ENCODE measurements at places on chromosomes 1 and 21.

- no peak for DNase-seq
Measured at GRCh38 chr1:59151387-59151761, 145.5 kb upstream of the FGGY start.

DNA sequence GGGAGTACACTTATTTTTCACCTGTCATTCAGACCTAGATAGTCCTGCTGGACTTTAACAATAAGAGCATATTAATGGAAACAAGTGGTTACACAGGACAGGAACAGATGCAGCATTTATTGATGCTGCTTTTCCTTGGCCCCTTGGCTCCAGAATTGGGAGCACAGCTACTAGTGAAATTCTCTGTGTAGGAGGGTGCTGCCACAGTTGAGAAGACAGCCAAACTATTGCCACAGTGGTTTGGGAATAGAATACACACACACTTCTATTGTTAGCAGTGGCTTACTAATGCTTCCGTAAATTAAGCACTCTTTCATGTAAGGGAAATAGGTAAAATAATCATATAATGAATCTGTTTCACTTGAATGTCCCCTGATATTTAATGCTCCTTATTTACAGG, 105.3 kb upstream of the TENT5C start:
- DNase-seq = no peak

DNA sequence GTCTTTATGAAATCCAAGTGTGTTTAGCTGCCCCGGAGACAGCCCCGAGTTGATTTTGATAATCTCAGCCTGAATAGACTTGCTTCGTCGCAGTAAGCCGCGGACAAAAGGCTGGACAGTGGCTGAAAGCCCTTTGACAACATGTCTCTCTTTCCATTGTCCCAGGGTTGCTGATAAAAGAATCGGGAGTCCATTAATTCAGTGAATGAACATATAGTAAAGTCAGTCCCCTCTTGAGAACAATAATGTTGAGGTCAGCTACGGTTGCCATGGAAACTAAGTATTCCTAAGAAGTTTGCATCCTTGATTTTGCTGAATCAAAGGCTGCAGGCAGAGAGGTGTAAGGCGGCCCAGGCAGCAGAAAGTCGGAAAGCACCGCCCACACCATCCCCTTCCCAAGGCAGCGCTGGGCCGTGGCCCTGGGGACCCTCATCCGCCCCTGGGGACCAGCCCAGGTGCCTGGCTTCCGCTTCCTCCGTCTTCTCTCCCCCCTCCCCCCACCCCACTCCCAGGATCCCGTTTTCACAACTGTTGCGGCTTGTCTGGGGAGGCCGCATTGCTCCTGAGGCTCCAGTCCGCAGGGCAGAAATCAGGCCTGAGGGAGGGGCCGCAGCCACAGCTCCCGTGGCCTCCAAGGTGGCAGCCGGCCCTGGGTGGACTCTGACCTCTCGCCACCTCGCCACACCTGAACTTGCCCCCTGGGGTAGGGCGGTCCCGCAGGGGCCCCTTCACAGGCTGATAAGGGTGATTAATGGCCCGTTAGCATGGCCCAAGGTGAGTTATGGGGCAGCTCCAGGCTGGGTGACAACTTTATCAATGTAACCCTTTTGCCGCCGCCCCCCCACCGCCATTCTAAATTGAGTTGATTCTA, 180.9 kb downstream of the PRDM16 start:
- DNase-seq = no peak

DNA sequence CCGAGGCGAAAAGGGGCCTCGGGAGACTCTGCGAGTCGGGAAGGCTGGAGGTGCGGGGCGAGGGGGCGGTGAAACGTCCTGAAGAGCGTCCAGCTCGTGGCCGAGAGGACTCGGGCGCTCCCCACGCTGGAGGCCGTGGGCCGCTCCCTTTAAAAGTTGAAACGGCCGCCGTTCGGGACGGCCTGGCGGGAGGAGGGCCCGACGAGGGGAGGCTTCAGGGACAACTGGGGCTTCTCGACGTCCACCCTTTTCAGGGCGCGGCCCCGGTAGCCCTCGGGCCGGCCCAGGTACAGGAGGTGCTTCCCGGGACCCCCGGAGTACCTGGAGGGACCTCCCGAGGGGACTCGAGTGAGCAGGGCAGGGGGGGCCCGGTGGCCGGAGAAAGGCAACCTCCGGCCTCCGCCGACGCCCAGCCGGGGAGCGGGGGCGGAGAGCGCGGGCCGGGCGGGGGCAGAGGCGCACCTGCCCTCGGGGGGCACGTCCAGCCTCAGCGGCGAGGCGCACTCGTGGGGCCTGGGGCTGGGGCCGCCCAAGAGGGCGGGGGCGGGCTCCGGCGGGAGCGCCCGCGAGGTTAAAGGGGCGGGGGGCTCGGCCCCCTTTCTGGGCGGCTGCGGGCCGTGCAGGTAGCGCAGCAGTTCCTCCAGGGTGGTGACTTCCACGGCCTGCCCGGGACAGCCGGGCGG, 14.0 kb downstream of the SEMA6C start:
- no peak for DNase-seq

GRCh38 chr1:27374362-27375086, at the start of gene FCN3:
Gene FCN3, minus strand, starts transcription at chr1:27374824. Its CDS starts 6 bp downstream, at chr1:27374818.
- no peak for DNase-seq

GRCh38 chr1:1763657-1764621, 14.3 kb downstream of the NADK start:
- DNase-seq = no peak

GRCh38 chr1:56286506-56286905, 292.9 kb downstream of the PLPP3 start:
- DNase-seq = no peak
